Sigmoid colon (tissue), 7 donors: ENCODE measurements at places on chromosomes 1 and 21. TPM values are rescaled to one million over a fixed set of nuclear protein-coding genes. Genes with fewer than 3 reads are reported as not detected.

The RGS16 gene
- total RNA-seq: 0.83 TPM

The MSH4 gene
- total RNA-seq: 0.71 TPM

The CRNN gene
- total RNA-seq: not detected

The SPRR2E gene
- total RNA-seq: not detected

The LINGO4 gene
- total RNA-seq: 0.16 TPM

The PLCH2 gene
- 1.7 TPM for total RNA-seq

The TCHH gene
- not detected for total RNA-seq

The HEYL gene
- total RNA-seq: 4.3 TPM

The ARHGEF16 gene
- total RNA-seq: 2.2 TPM

The RHOU gene
- 12.1 TPM for total RNA-seq

The DNAJC6 gene
- total RNA-seq: 6.9 TPM

The PDIK1L gene
- total RNA-seq: 8.2 TPM

The LEMD1 gene
- not detected for total RNA-seq

The ASCL5 gene
- total RNA-seq: not detected

The ALPL gene
- 0.36 TPM for total RNA-seq

The LRRC3 gene
- 3.9 TPM for total RNA-seq

The BACH1 gene
- total RNA-seq: 84.7 TPM

The TCP10L gene
- 2.5 TPM for total RNA-seq

The ATP6V1G3 gene
- not detected for total RNA-seq

The CASQ2 gene
- 132 TPM for total RNA-seq

The TLR5 gene
- 3.9 TPM for total RNA-seq

The SH2D1B gene
- total RNA-seq: not detected

The PLA2G2F gene
- total RNA-seq: not detected

The TIAM1 gene
- total RNA-seq: 8.6 TPM

The MMEL1 gene
- total RNA-seq: 0.66 TPM

The CFAP410 gene
- total RNA-seq: 28.2 TPM

The CASQ1 gene
- total RNA-seq: 2.5 TPM

The ALX3 gene
- total RNA-seq: not detected

The TRIM63 gene
- total RNA-seq: 2.1 TPM

The RUNX3 gene
- total RNA-seq: 0.49 TPM

The NPHS2 gene
- total RNA-seq: not detected

The TAL1 gene
- total RNA-seq: 3.2 TPM

The OR2L13 gene
- not detected for total RNA-seq

The RAB29 gene
- total RNA-seq: 19.8 TPM

The HSD3B1 gene
- total RNA-seq: not detected

The KIF26B gene
- total RNA-seq: 1.1 TPM

The IFNLR1 gene
- 0.28 TPM for total RNA-seq

The OR6K3 gene
- not detected for total RNA-seq

The PLA2G2D gene
- total RNA-seq: 0.16 TPM

The UBAP2L gene
- 36.4 TPM for total RNA-seq

The TOR1AIP2 gene
- total RNA-seq: 47.9 TPM

The FCAMR gene
- not detected for total RNA-seq

The OR2T2 gene
- total RNA-seq: not detected

The TNFRSF4 gene
- total RNA-seq: 1.8 TPM

The CFAP141 gene
- not detected for total RNA-seq

The ITGB2 gene
- 14.7 TPM for total RNA-seq

The NBPF6 gene
- not detected for total RNA-seq

The HJV gene
- total RNA-seq: not detected

The MYOG gene
- not detected for total RNA-seq

The OR2L2 gene
- not detected for total RNA-seq
